ENCODE measurements at places on chromosomes 4 and X.

GRCh38 chr4:86565651-86566050 is 28.5 kb upstream of the PTPN13 start:
- DNase-seq = no peak

- DNase-seq = no peak
Measured at GRCh38 chrX:118475903-118476302, 19.7 kb upstream of the DOCK11 start.

DNA sequence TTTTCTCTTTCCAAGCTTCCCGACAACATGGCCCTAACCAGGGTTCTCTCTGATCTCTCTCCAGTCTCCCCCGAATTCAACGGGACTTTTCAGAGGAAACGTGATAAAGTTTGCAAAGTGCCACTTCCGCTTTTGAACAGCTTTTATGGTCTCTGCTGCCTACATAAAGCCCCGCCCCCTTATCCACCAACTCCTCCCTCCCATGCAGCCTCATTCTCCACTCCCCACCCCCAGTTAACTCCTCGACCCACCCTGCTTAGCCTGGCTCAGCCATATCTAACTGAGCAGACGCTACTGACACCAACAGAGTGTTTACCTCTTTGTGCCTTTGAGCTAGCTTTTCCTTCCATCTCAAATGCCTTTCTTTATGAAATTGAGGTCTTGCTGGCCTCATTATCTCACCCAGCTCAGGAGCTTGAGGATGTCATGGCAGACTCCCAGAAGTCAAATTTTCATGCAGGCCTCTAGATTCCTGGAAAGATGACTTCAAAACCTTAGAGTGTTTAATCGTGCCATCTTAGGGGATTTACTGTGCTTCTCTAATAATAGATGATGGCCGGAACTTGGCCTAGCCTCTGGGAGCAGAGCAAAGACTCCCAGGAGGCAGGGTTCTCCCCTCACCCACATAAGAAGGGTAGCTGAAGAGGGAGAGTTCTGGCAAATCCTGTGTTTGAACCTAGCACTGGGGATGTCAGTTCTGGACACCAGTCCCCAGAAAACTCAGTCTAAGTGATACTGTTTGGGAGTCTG is 606.0 kb downstream of the BCOR start:
- DNase-seq = peak; percentile 62

- DNase-seq = peak; percentile 5
Measured at GRCh38 chr4:158255727-158256324, 45.5 kb downstream of the TMEM144 start.

- no peak for DNase-seq
Measured at GRCh38 chr4:78640714-78641113, 89.1 kb downstream of the ANXA3 start.

- no peak for DNase-seq
Measured at GRCh38 chrX:134669378-134670098, 11.3 kb upstream of the PLAC1 start.

- no peak for DNase-seq
Measured at GRCh38 chrX:8971116-8971515, 62.8 kb downstream of the FAM9B start.

All from germinal center (tissue), 1 donor.